ENCODE measurements at places on chromosomes 6 and 20.

DNA sequence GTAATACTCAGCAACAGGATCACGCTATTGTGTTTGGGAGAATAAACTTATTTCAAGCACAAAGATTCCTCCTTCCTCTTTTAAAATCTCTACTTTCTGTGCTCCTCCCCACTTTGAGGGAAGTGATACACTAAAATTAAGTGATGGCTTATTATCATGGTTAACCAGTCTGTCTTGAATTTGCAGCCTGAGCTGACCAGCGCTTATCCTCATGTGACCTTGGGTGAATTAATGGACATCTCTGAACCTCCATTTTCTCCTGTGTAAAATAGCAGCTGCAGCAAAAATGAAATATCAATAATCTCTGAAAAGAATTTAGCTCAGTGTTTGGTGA lies 222.6 kb downstream of the BCAS1 start:
- DNase-seq = no peak

DNA sequence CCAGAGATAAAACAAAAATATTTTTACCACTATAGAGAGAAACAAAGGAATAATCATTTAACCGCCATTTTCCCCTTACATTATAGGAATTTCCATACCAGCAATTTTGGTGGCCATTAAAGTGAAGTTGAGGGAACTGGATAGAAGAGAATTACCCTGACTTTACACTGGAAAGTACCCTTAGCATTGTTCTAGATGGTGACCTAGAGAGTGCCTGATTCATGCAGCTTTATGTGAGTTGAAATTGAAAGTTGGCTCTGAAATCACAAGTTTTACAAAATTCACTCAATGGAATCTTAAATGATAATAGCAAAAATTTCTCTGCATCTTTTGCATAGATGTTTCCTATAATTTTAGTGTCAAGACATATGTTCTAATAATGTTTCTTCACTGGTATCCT lies 55.7 kb upstream of the PREP start:
- DNase-seq = no peak

DNA sequence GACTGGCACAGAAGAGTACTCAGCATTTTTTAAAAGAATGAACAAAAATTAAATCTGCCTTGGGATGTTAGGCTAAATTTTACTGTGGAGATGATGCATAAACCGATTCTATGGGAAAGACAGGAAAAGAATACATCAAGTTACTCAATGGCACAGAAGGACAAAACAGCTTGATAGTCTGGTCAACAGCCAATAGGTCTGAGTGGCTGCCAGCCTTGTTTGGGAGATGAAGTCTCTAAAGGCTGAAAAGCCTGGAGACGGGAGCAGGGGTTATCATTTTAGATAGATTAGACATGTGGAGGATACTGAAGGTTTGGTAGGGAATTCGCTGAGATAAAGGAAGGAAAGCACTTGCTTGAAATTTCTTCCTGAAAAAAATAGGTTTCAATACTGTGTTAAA lies 56.3 kb upstream of the LAMA2 start:
- DNase-seq = no peak

GRCh38 chr20:704726-705125 lies 29.1 kb upstream of the SCRT2 start:
- DNase-seq = no peak

- DNase-seq = no peak
Measured at GRCh38 chr6:130313206-130313605, 52.6 kb upstream of the TMEM200A start.

GRCh38 chr20:53681352-53682212 lies 87.9 kb upstream of the ZNF217 start:
- DNase-seq = no peak

DNA sequence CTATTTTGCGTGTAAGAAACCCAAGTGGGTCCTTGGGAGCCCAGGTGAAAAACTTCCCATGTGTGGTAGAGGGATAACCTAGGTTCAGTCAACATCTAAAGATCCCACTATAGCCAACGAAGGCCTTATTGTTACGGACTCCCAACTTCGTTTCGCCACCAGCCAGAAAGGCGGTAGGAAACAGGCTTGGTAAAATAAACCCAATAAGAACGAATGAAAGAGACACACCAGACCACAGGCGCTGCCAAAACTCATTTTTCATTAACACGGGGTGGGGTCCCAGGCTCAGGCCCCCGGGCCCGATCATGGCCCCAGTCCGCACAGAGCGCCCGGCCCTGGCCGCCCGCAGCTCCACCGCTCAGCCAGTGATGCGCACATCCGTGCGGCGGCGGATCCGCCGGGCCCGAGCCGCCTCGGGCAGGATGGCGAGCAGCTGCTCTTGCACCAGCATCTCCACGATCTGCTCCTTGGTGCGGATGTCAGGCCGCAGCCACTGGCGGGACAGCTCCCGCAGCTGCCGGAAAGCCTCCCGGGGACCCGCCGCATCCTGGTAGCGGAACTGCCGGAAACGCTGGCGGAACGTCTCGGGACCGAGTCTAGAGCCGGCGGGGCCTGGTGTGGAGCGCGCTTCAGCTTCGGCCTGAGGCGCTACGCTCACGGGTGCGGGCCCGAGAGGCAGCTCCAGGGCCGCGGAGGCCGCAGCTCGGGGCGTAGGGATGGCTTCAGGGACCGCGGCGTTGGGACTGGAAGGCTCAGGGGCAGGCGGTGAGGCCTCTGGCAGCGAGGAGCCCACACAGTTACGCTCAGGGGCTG lies 709 bp downstream of the SCAND1 start:
- peak; percentile 63 for DNase-seq

GRCh38 chr6:29294499-29294914 lies 7.0 kb upstream of the OR14J1 start:
- no peak for DNase-seq

- no peak for DNase-seq
Measured at GRCh38 chr20:33282991-33283555, at the start of gene BPIFB1. TSS of gene BPIFB1 (plus strand) at chr20:33283214. CDS start at chr20:33286074, 2,860 bp downstream.

GRCh38 chr6:166221040-166221439 lies 53.4 kb upstream of the TBXT start:
- DNase-seq = no peak

GRCh38 chr6:40950986-40951698 lies 87.9 kb downstream of the UNC5CL start:
- DNase-seq = no peak

DNA sequence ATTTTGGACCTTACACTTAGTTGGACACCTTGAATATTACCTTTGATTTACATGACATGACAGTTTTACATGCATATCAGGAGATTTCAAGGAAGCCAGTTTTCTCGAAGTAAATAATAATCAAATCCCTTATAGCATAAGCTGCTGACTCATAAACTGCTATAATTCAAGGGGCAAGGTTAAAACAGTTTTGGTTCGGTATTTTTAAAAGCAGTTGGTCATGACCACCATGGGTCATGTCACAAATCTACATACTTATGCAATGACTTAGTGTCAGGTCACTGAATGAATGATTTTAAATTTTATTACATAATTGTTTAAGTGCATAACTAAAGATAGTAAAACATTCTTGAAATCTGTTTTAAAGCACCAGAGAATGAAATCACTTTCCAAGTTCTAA lies 158.0 kb downstream of the DST start:
- DNase-seq = no peak

- peak; percentile 71 for DNase-seq
Measured at GRCh38 chr20:884983-885952, 30.9 kb downstream of the ANGPT4 start.

DNA sequence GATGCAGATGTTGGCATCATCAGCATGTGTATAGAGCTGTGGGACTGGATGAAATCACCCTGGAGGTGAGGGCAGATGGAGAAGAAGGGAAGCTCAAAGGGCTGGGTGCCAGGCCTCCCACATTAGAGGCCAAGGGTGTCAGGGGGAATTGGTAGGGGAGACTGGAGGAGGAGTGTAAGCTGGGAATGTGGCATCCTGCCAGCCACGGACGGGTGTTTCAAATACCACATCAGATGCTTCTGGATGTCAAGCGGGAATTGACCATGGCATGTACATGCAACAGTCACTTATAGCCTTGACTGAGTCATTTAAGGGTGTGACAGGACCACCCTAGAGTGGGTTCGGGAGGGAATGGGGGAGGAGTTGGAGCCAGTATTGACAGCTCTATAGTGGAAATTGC lies 9.6 kb downstream of the ERGIC3 start:
- DNase-seq = no peak

- no peak for DNase-seq
Measured at GRCh38 chr20:22546344-22546743, 38.0 kb downstream of the FOXA2 start.

- no peak for DNase-seq
Measured at GRCh38 chr20:48405909-48406308, 421.9 kb downstream of the PREX1 start.

DNA sequence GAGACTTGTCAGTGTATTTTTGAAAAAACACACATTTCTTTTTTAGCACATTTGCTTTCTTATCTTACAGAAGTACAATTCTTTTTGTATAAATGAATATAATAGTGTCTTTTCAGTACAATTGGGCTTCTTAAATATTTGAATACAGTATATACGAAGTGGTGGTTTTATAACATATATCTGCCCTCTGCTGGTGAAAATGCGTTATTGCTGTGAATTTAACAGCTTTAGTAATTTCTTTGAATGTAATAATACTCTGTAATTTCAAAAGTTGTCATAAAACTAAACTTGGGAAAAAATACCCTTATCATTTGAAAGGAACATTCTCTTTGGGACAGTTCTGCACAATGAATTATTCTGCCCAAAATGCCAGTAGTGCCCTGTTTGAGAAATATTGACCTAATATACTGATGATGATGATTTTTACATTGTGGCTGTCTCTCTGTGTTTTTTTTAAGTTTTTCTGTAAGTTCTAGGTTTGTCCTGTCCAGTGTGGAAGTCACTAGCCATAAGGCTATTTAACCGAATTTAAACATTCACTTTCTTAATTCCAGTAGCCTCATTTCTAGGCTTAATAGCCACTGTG lies 19.0 kb downstream of the SMAP1 start:
- no peak for DNase-seq

DNA sequence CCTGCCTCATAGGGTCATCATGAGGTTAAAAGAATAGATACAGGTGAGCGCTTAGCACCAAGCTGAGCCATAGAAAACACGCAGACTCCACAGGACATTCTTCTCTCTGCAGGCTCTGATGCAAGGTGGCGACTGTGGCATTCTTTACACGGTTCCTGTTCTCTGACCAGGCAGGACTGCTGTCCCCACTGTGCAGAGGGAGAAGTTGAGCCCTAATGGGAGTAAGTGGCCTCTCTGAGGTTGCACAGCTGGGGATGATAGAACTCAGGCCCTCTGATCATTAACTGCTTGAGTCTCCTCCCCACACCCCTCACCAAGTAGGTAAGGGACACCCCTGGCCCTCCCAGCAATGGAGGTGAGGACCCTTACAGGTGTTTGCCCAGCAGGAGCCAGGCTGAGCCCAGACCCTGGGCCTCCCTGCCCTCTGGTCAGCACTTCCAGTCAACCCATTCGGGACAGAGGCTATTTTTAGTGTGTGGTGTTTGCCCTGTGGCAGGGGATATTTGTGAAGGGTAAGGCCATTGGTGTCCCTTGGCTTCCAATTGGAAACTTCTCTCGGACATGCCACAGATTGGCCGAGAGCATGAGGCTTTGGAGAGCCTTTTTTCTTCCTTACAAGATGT lies 116.8 kb downstream of the VEGFA start:
- no peak for DNase-seq

- DNase-seq = no peak
Measured at GRCh38 chr6:15340105-15340601, 94.3 kb downstream of the JARID2 start.

DNA sequence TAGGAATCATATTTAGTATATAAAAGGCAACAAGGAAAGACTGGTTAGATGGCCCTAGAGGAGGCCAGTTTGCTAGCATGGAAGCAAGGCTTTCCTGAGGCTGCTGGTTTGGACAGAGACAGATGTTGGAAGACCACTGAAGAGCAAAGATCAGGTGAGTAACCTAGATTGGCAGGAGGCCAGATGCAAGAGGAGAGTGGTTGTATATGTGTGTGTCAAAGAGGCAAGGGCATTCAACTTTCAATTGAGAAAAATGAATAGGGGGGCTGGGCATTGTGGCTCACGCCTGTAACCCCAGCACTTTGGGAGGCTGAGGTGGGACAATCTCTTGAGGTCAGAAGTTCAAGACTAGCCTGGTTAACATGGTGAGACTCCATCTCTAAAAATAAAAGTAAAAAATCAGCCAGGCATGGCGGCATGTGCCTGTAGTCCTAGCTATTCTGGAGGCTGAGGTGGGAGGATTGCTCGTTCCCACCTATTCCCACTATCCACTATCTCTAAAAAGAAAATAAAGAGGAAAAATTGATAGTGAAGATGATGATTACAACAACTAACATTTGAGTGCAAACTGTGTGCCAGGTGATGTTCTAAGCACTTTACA lies 79.8 kb downstream of the PRDM1 start:
- DNase-seq = no peak

GRCh38 chr6:161273752-161274487 lies at the start of gene AGPAT4:
TSS of gene AGPAT4 (minus strand) at chr6:161274061. CDS start at chr6:161232213, 41,848 bp downstream.
- DNase-seq = peak; percentile 93
